ENCODE measurements at places on chromosomes 7 and 10.

- DNase-seq = peak; percentile 48
Measured at GRCh38 chr10:60883187-60883586, 60.8 kb downstream of the RHOBTB1 start.

GRCh38 chr7:128274884-128275603 lies 34.0 kb downstream of the LEP start:
- no peak for DNase-seq

DNA sequence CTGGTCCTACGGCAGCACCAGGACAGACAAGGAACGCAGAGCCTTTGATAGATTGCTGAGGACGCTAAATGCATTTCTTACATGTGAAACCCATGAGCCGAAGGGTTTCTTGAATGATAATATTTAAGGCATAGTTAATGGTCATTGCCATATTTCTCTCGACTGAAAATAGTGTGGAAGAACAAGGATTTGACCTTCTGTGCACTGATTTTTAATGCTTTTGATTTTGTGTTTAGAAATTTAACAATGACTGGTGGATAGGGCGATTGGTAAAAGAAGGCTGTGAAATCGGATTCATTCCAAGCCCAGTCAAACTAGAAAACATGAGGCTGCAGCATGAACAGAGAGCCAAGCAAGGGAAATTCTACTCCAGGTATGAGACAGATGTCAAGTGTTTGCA lies 150.8 kb downstream of the NSUN6 start:
- no peak for DNase-seq

GRCh38 chr7:19295376-19295775 lies 150.2 kb upstream of the FERD3L start:
- DNase-seq = no peak

GRCh38 chr7:34013421-34013820 lies 108.1 kb downstream of the BMPER start:
- DNase-seq = no peak

GRCh38 chr10:97647556-97647955 lies 7.1 kb downstream of the PI4K2A start:
- peak; percentile 47 for DNase-seq

GRCh38 chr10:123603130-123603529 lies 63.0 kb upstream of the GPR26 start:
- DNase-seq = no peak

- DNase-seq = peak; percentile 56
Measured at GRCh38 chr7:128831994-128832879, 2.0 kb downstream of the FLNC start.

GRCh38 chr10:72663971-72664370 lies 28.0 kb upstream of the MCU start:
- no peak for DNase-seq

- DNase-seq = no peak
Measured at GRCh38 chr10:61747307-61747706, 84.6 kb downstream of the CABCOCO1 start.

- DNase-seq = no peak
Measured at GRCh38 chr7:46133751-46134150, 212.7 kb upstream of the IGFBP3 start.
